ENCODE measurements at places on chromosomes 3 and 15.
A peak's percentile ranks its signal among the peaks of the same experiment; 100 is the strongest.

GRCh38 chr3:42517117-42517516 lies 14.7 kb downstream of the VIPR1 start:
- DNase-seq: no peak

GRCh38 chr15:64048781-64049460 lies 2.6 kb upstream of the DAPK2 start:
- no peak for DNase-seq

DNA sequence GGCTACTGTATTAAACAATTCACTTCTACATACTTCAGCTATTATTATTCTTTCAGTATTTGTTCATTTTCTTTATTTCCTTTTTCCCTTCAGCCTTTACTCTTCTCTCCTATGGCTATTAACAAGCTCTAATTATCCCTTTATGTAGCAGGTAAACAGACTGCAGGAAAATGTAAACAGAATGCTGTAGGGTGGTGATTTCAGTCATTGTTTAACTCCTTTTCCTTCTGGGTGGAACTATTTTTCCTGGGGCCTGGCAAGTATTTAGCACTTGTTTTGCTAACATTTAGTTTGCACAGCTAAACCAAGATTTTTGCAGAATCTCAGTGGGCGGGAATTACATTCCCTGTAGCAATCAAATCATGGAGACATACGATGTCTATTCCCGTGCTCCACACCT lies 14.4 kb downstream of the RARB start:
- DNase-seq: no peak

- no peak for DNase-seq
These were observed 56.4 kb downstream of the NCEH1 start for GRCh38 chr3:172654470-172654869.

DNA sequence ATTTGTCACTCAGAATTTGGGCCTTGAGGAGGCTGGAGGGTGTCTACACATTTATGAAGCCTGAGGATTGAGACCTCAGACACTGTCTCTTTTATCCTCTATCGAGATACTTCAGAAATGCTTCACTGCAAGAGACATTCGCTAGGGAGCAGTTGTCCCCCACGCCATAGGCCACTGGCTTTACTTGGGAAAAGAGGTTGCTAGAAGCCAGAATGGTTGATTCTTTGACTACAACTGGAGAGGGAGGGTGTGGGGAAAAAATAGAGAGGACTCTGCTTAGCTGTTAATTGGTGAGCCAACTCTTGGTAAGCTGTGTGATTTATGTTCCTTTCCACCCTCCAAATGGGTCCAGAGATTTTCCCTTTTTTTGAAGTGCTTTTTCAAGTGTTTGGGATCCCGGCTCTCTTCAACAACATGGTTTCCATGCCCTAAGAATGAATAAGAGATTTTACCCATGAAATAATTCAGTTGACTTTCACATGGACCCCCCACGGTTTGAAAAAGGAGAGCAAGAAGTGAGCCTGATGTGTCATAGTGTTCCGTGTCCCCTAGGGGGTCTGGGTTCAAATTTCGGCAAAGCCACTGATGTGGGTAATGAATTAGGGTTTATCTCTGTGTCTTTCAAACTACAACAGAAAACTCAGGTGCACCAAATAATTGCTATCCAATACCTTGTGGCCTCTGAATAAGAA lies 2.7 kb downstream of the BOC start:
- DNase-seq: no peak

GRCh38 chr15:33310481-33311311 lies at the start of gene RYR3:
RYR3 (plus strand) TSS chr15:33310967; CDS start chr15:33311046, 79 bp downstream.
- DNase-seq: no peak

- DNase-seq: no peak
These were observed 11.4 kb upstream of the CYP11A1 start for GRCh38 chr15:74378848-74379247.

DNA sequence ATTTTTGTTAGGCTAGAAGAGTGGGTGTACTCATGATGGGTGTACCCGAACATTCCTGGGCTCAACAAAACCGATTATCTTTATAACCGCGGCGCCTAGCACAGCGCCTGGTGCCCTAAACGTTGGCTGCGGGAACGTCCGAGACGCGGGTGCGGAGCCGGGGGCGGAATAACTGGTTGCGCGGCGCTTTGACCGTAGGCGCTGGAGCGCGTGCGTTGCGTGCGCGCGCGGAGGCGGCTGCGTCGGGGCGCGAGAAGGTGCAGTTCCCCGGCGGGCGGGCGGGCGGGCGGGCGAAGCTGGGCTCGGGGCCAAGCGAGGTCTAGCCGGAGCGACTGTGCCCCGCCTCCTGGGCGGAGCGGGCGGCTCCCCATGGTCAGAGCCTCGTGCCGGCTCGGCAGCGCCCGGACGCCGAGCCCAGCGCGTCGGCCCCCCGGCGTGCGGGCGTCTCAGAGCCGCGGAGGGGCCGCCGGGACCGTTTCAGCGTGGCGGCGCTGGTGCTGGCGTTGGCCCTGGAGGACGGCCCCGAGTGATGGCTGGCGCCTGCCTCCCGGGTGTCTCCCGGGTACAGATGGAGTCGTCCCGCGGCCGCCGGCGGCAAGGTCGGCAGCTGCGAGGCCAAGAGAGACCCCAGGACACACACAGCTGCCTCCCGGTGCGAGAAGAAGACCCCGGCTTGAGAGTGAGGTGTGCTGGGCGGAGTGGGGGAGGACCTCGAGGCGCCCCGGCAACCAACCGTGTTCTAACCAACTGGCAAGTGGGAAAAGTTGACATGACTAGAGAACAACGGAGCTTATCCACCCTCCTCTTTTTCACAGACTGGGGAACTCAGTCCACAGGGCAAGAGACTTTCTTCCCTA lies at the start of gene PLAAT1:
TSS of gene PLAAT1 (plus strand) at position 373 of the 857 bp plus-strand sequence. CDS start 14,429 bp downstream, outside the sequence.
- peak; percentile 53 for DNase-seq

Measured in NCI-H1694 (cell line).